ENCODE measurements at places on chromosomes 4 and X. TPM values are rescaled to one million over a fixed set of nuclear protein-coding genes. Genes with fewer than 3 reads are reported as not detected.

GRCh38 chrX:16138108-16138427, 14.7 kb downstream of the GRPR start:
- DNase-seq: no peak

DNA sequence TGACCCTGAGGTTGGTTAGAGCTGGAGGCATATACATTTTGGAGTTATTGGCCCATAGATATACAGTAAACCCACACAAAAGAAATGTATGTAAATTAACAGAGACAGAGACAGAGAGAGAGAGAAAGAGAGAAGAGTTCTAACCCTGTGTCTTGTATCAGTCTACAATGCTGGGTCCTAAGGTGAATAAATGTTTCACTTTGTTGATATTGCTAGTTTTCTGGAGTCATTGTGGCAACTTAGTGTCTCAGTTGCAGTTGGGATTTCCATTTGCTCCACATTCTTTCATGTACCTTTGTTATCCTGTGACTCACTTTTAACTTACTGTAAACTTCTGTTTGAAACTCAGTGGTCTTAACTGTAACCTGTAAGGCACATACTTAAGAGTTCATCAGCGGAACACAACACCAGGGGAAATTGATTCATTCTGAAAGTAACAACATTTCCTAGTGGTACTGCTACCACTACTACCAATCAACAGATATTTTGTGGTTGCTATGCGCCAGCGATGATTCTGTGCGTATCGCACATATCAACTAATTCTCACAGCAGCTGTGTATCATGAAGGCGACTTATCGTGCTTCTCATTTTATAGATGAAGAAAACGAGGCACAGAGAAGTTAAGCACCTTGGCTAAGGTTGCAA, 38.5 kb upstream of the ETDA start:
- DNase-seq: no peak

Gene ASB12
- total RNA-seq: not detected

Gene TEX11
- 0.05 TPM for total RNA-seq

DNA sequence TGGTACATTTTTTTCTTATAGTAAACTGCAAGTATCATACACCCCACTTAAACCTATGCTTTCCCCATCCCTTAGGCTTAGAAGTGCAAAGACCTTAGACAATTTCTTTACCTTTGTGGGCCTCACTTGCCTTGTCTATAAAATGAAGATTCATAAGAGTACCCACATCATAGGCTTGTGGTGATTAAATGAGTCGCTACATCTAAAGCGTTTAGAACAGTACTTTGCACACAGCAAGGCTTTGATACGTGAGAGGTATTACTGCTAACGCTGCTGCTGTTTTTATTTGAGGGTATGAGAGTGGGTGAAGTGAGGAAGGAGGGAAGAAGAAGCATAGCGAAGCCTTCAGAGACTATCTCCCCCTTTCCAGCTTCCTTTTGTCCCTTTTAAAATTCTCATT, 87.8 kb upstream of the RPS6KA3 start:
- no peak for DNase-seq

Gene TASL
- not detected for total RNA-seq

GRCh38 chrX:139816204-139816603, 108.2 kb upstream of the MCF2 start:
- no peak for DNase-seq

Gene SH3BP2
- total RNA-seq: 11.8 TPM

Gene ZNF711
- 2.6 TPM for total RNA-seq

DNA sequence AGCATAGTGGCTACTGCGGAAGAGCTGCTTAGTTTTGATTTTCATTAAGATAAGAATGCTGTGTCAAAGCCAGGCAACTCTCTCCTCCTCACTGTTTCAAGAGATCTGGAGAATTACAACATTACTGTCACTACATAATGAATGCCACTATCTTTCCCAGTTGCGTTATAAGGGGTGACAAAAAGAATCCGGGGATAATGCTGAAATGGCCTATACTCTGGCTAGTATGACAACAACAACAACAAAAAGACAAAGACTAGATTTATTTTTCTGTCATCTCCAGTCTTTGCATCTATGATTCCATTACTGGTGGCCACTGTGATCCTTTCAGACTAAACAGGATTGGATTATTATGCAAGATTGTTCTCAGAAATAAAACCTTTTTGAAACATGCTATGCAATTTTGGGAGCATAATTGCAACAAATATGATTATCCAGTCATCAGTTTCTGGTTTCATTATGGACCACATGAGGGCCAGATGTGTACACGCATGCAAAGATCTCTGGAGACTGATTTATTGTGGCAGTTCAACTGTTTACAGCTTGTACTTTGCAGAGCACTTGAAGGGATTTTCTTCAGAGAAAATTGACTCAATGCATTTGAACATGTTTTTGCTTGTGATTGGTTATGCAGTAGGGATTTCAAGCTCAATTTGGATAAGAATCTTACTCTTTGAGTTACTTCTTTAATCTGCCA, 31.1 kb upstream of the SPANXB1 start:
- DNase-seq: no peak

- DNase-seq: no peak
Measured at GRCh38 chrX:102651242-102652011, at the start of gene GPRASP1. Gene GPRASP1, plus strand, starts transcription at chrX:102651483. Its CDS starts 2,431 bp downstream, at chrX:102653914.

Gene CLOCK
- total RNA-seq: 20.0 TPM

GRCh38 chrX:25665431-25665830, 472.7 kb upstream of the MAGEB18 start:
- DNase-seq: no peak

Gene DGKK
- total RNA-seq: not detected

Gene C4orf50
- total RNA-seq: not detected

Gene DDIT4L
- total RNA-seq: 3.9 TPM

Gene APELA
- total RNA-seq: not detected

Gene AMELX
- not detected for total RNA-seq

DNA sequence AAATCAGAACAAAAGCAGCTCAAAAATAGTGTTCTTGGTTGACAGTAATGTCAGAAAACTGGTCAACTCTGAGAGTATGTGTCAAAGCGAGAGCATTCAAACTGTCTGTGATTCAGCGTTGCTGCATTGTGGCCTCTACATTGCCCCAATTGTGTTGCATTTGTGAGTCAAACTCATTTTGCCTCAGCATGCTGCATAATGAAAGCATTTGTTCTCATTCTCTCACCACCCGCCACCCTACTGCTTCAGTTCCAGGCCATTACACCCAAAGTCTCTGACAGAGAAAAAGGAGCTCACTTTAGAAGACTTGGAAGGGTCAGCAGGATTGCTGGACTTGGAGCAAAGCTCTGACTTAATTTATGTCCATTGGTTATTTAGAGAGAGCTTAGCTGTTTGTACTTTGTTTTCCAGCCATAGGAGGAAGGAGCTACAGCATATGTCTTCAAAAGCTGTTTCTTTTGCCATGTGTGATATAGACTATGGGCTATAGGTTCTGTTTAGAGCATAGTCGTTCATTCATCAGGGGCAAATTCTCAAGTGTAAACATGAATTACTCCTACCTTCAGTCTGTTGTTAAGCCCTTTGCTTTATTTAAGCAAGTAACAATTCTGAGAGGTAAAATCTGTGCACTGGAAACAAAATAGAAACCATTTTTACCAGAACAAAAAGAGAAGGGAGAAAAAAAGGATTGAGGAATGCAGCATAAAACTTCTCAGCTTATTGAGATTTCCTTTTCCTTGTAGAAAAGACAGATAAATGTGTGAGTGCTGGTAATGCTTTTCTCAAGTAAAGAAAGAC, 153.4 kb upstream of the ANK2 start:
- peak; percentile 87 for DNase-seq

DNA sequence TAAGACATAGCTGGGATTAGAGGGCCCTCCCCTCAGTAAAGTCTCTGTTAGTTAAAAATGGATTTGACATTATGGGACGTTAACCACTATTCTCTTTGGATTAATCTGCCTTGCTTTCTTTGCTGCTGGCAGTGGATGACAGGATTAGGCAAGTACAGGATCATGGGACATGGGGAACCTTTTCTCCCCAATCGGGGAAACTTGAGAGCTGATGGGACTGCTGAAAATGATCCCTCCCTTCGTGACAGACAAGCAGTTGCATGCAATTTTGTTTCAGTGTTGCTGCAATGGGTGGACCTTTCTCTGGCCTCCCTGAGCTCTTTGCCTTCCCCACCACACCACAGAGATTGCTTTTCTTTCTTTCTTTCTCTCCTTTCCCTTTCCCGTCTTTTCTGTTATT, 120.2 kb upstream of the BANK1 start:
- no peak for DNase-seq

- DNase-seq: no peak
Measured at GRCh38 chr4:128335541-128335940, 47.9 kb upstream of the PGRMC2 start.

- DNase-seq: peak; percentile 47
Measured at GRCh38 chr4:177483271-177483670, 41.0 kb upstream of the AGA start.

Gene SATL1
- total RNA-seq: not detected

GRCh38 chr4:54668014-54668611, 10.4 kb downstream of the KIT start:
- DNase-seq: no peak

DNA sequence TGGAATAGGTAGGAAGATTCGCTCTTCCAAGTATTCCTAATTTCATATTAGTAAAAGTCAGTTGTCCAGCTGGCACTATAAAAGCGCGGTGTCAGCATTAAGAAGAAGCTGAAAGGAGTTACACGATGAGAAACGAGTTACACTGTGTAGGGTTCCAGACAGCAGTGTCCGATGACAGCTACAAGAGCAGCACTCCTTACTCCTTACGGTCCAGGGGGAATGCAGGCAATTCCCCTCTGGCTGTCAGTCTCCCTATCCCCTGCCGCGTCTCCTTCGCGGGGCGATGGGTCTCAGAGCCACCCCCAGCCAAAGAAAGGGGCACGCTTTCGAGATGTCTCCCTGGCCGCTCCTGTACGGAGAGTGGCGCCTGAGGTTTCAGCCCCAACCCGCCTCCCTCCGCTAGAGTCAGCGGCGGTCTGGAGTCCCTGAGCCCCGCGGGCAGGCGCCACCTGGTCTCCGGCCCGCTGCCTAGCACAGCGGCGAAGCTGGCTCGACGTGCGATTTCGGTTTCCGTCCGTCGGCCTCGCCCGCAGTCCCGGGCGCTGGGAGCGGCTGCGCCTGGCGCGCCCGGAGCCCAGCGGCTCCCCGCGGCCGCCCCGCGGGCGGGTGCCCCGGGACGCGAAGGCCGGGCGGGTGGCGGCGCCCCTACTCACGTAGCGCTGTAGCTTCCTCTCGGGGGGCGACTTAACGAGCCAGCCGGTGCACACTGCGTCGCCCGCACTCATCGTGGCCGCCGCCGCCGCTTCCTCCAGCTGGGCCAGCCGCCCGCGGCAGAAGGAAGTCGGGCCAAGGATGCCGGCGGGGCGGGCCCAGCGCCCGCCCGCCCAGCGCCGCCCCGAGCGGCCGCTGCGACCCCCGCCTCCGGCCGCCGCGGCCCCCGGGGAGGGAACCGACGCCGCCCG, at the start of gene GAB3:
GAB3 (minus strand) TSS at position 777 of the 902 bp plus-strand sequence; CDS start at position 725, 52 bp downstream.
- DNase-seq: no peak

GRCh38 chrX:72308566-72309296, 3.0 kb upstream of the CITED1 start:
- DNase-seq: peak; percentile 34

DNA sequence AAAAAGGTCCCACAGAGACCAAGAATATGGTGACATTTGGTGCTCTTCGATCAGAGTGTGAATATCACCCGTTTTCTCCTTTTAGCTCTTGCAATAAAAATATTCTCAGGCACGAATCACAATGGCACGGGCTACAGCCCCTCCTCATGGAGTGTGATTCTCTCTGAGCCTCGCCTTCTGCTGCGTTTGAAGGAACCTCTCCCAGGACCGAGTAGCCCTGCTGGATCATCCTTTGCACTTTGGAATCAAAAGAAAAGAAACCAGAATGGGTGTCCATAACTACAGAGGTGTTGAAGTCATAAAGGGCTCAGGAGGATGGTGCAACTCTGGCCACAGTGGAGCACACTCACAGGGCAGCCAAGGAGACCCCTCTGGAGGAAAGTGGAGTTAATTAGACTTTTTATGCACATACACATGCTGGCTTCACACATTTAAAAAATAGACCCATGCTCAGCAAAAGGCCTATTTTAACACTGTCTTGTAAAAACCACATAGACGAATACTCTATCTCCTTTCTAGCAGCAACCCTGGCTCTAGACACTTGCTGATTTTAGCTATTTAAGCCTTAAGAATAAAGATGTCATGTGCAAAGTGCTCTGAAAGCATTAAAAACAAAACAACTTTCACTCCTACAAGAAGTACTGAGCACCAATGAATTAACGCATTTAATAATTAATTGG, 19.1 kb downstream of the MAML3 start:
- DNase-seq: no peak

GRCh38 chr4:151324752-151325110, 674 bp downstream of the SH3D19 start:
- peak; percentile 80 for DNase-seq

Gene BMX
- total RNA-seq: 0.35 TPM

DNA sequence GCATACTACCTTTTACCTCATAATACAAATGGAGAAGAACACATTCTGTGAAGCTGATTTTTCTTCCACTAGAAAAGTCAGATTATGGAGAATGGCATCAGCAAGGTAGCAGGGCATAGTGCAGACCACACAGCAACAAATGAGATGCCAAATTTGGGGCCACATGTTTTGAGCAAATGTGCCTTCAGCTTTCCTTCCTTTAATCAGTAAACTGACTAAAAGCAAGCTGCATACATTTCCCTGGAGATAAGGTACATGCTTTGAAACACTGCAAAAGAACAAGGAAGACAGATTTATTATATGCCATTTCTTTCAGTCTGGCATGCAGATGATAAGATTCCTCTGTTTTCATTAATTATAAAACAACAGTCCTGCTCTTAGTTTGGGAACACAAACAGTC, 67.1 kb upstream of the GUCY1A1 start:
- no peak for DNase-seq

Gene TLR8
- total RNA-seq: not detected

GRCh38 chrX:30620125-30620524, 33.1 kb upstream of the GK start:
- no peak for DNase-seq

All from renal cortical epithelial cell (primary cell).